Activated naive CD4-positive, alpha-beta T cell treated with anti-CD3 and anti-CD28 coated beads, Interleukin-2, amount 50 U/mL, for 72 hours (primary cell): ENCODE measurements at places on chromosomes 2 and 18. TPM values are rescaled to one million over a fixed set of nuclear protein-coding genes. Genes with fewer than 3 reads are reported as not detected.

The SNORC gene
- 3.6 TPM for total RNA-seq

The FBXO41 gene
- 16.0 TPM for total RNA-seq

The CYBRD1 gene
- 0.27 TPM for total RNA-seq

The TMEM169 gene
- total RNA-seq, result 1.8 TPM

DNA sequence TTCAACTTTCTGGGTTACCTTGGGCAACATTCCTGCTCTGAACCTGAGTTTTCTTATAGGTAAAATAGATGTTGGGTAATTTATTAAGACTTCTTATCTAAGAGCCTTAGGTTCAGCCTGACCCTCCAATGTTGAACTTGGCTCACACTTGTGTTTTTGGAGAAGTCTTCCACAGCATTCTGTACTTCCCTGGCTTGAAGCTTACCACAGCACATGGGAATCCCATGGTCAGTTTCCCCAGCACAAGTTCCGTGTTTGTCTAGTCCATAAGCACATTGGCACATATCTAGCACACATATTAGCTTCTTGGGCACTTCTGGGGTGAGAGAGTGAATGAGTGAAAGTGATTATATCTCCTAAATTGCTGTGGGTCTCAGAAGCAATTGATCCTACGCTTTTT is 782.5 kb upstream of the HS6ST1 start:
- no peak for DNase-seq

GRCh38 chr2:150549381-150549780 is 61.9 kb upstream of the RND3 start:
- no peak for DNase-seq

- no peak for DNase-seq
Observed at GRCh38 chr2:46352621-46353020, 55.4 kb downstream of the EPAS1 start.

DNA sequence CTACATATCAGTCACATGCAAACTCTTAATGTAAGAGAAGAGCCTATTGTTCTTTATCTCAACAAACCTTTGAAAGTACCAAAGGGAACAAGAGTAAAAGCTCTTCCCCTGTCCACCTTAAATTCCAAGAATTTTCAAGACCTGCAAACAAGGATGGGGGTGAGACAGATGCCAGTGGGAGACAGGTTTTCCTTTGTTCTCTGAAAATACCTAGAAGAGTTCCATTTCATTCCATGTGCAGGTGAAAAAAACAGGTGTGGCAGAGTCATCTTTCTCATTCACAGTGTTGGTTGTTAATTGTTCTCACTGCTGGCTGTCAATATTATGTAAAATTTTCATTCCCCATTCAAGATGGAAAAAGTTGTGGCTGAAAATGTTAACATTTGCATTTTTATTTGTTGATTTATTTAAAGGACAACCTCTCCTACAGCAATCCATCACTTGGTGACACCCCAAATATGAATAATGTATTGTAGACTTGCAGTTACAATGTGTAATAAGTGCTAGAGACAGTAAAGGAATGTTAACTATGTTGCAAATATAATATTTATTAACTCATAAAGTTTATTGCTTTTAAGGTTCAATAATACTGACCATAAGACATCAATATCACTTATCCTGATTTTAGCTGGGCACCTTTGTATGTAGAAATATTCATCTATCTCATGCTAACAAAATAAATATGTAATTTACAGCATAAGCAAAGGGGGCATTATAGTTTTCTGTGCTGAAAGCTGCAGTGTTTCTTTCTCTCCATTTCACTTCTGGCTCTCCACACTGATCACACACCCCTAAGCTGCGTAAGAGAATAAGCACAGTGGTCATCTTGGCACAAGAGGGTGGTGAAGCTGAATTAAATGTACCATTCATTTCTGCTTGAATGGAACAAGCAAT is 347.0 kb downstream of the KIAA1328 start:
- DNase-seq, result no peak

DNA sequence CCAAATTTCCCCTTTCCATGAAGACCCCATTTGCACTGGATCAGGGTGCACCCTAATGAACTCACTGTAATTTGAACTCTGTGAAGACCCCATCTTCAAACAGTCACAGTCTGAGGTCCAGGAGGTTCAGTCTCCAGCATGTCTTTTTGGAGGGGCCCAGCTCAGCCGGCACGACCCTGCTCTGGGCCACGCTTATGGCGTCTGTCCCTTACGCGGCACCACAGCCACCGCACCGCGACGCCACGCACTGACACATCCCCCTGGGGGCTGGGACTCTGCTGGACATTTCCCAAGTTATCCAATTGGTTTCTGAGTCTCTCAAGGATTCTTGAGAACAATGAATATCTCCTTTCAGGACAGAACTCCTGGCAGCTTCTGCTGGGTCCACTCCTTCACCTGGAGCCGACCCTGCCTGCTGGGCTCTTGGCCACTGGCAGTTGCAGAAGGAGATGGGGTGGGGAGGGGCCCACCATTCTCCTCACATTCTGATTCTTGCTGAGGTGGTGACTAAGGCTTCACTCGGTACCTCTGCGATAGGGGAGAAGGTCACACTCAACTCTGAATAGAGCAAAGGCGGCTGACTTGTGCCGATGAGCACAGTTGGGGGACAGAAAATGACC is 124.0 kb downstream of the RTP5 start:
- DNase-seq, result no peak

- peak; percentile 66 for DNase-seq
Observed at GRCh38 chr2:111705711-111706336, 178.2 kb downstream of the ANAPC1 start.

- DNase-seq, result no peak
Observed at GRCh38 chr2:133972786-133973185, 281.1 kb upstream of the MGAT5 start.

- DNase-seq, result no peak
Observed at GRCh38 chr2:44324971-44325426, 36.3 kb downstream of the PREPL start.

DNA sequence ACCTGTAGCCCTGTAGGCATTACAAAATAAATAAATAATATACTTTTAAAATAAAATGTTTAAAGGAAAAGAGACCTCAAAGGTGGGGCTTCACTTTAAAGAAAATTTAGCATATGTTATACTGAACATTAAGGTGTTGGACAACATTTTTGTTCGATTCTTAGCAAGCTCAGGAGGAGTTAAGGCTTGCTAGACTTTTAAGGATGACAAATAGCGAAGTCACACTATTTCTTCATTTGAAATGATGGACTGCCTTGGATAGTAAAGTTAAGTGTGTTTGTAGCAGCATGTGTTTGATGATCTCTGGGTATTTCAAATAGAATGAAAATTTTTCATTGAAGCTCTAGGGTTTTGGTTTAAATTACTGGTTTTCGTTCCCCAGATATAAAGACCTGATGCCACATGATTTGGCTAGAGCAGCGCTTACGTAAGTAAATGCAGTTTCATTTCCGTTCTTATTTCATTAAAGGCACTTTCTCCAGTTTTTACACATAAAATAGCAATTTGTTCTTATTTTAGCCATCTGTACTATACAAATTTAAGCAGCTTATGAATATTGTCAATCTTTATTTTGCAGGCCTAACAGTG is 24.9 kb downstream of the HADHB start:
- DNase-seq, result no peak

- DNase-seq, result no peak
Observed at GRCh38 chr2:20205915-20206524, 18.9 kb downstream of the SDC1 start.

DNA sequence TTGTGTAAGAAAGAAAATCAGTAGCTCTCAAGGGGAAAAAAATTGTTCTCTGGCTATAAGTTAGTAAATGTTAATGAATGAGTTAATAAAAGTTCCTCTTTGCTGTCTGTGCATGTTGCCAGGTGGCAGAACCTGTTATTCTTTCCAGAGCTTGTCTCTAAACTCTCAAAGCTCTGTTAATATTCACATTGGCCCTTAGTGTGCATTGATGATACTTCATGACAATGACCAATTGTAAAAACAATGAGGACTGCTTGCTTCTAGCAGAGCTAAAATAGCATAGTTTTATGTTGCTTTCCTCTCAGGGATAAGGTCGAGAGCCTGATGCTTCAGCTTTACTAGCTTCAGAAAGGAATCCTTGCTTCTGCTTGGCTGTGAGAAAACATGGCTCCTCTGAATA is 91.5 kb downstream of the RAD51AP2 start:
- DNase-seq, result no peak

- no peak for DNase-seq
Observed at GRCh38 chr18:51478908-51479307, 281.4 kb upstream of the MEX3C start.

GRCh38 chr2:27356056-27356381 is 545 bp downstream of the GTF3C2 start:
- DNase-seq, result peak; percentile 64

GRCh38 chr2:195317550-195317949 is 339.5 kb upstream of the SLC39A10 start:
- no peak for DNase-seq

- no peak for DNase-seq
Observed at GRCh38 chr2:241317391-241317790, 1.7 kb downstream of the SEPTIN2 start.

GRCh38 chr2:73172963-73173362 is 29.4 kb upstream of the NOTO start:
- no peak for DNase-seq

DNA sequence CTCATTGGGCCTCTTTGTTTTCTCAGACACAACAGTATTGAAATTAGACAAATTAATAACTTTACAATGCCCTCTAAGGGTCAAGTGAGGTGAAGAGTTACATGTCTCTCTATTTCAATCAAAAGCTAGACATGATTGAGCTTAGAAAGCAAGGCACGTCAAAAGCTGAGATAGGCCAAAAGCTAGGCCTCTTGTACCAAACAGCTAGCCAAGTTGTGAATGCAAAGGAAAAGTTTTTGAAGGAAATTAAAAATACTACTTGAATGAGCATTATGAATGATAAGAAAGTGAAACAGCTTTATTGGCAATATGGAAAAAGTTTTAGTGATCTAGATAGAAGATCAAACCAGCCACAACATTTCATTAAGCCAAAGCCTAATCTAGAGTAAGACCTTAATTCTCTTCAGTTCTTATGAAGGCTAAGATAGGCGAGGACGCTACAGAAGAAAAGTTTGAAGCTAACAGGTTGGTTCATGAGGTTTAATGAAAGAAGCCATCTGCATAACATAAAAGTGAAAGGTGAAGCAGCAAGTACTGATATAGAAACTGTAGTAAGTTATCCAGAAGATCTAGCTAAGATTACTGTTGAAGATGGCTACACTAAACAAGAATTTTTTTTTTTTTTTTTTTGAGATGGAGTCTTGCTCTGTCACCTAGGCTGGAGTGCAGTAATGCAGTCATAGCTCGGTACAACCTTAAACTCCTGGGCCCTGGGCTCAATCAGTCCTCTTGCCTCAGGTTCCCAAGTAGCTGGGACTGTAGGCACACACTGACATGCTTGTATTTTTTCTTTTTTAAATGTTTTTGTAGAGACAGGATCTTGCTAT is 65.5 kb downstream of the FAM117B start:
- DNase-seq, result no peak

GRCh38 chr2:19580264-19580663 is 221.8 kb upstream of the OSR1 start:
- no peak for DNase-seq

GRCh38 chr18:59026831-59027410 is 112.8 kb upstream of the SEC11C start:
- DNase-seq, result no peak
